ENCODE measurements at places on chromosomes 3 and 15.

- no peak for DNase-seq
Measured at GRCh38 chr15:72591361-72591760, 63.1 kb upstream of the GOLGA6B start.

- DNase-seq, result no peak
Measured at GRCh38 chr3:53724566-53724965, 121.7 kb downstream of the CHDH start.

GRCh38 chr3:46491089-46492070 lies 6.4 kb upstream of the RTP3 start:
- no peak for DNase-seq

DNA sequence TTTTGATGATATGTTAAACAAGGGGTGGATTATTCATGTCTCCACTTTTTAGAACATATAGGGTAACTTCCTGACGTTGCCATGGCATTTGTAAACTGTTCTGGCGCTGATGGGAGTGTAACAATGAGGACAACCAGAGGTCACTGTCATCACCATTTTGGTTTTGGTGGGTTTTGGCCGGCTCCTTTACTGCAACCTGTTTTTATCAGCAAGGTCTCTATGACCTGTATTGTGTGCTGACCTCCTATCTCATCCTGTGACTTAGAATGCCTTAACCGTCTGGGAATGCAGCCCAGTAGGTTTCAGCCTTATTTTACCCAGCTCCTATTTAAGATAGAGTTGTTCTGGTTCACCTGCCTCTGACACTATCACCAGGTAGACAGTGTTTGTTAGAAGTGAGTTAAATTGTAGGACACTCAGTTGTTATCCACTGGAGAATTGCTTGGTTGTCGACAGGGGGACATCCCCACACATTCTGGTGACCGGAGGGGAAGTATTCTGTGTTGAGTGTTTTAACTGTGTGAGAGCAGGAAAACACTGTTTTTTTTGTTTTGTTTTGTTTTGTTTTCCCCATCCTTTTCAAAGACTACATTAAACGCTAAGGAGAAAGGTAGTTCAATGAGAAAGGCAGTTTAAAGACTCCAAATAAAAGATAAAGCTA lies 36.9 kb upstream of the SKIL start:
- no peak for DNase-seq

GRCh38 chr3:25107918-25108617 lies 320.0 kb upstream of the RARB start:
- DNase-seq, result no peak

All from NCI-H1436 (cell line).